ENCODE measurements at places on chromosomes 1 and 21.

DNA sequence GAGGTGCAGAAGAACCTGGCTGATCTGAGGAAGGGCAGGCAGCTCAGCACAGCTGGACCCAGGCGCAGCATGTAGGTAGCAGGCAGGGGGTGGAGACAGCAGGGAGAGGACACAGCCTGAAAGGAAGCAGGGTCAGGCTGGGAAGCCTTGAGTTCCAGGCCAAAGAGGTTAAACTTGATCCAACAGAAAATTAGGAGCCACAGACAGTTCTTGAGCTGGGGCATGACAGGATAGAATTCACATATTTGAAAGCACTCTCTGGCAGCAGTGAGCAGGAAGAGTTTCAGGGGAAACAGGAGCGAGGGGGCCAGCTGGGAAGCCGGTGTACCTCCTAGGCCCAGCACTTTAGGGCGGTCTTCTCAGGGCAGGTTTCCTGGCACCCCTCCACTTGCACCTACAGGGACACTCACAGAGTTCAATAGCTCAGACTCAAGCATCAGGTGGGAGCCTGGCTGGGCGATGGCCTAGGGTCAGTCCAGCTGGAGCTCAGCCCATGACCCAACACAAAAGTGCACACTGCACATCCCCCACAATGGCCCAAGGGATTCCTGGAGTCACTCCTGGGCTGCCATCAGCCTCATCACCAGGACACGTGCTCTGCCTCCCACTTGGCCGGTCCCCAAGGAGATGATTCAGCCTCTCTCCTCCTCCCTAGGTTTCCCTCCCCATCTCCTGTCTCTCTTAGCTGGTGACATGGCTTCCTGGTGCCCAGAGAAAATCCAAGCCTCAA lies 22.7 kb downstream of the MATN1 start:
- DNase-seq: no peak

DNA sequence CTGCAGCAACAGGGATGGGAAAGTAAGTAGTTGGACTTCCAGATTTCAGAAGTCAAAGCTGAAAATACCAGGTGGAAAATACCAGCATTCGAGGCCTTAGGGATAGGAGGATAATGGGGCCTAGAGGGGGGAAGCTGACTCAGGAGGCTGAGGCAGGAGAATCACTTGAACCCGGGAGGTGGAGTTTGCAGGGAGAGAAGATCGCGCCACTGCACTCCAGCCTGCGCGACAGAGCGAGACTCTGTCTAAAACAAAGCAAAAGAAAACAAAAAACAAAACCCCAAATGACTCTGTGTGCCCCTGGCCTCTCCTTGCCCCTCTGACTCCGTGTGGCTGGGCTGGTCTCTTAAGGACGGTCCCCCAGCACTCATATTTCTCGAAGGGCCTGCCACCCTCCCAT lies 3.4 kb downstream of the SH2D2A start:
- DNase-seq: no peak

GRCh38 chr21:28822486-28823335 lies 170.0 kb downstream of the LTN1 start:
- DNase-seq: no peak

- DNase-seq: no peak
Measured at GRCh38 chr1:223102797-223103533, 40.1 kb downstream of the TLR5 start.

- no peak for DNase-seq
Measured at GRCh38 chr1:44660176-44660575, 14.1 kb downstream of the TMEM53 start.
